ENCODE measurements at places on chromosomes 7 and 10.

GRCh38 chr10:121983852-121984251, 5.1 kb upstream of the TACC2 start:
- no peak for DNase-seq

DNA sequence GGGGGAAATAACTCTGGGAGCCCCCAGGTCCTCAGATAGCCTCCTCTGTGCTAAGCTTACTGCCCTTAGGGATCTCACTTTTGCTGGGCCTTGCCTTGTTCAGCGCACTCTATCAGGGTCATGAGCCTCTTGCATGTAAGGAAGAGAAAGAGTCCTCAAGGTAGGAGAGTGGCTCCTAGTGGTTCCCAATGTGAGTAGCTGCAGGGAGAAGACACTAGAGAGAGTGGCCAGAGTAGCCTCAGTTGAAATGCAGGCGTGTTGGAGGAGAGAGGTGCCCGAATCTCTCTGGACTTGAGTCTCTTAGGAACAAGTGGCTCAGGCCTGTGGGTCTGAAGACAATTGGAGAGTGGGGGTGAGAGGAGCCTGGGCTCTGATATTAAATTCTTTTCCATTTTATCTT, 94.3 kb upstream of the SORCS3 start:
- no peak for DNase-seq

DNA sequence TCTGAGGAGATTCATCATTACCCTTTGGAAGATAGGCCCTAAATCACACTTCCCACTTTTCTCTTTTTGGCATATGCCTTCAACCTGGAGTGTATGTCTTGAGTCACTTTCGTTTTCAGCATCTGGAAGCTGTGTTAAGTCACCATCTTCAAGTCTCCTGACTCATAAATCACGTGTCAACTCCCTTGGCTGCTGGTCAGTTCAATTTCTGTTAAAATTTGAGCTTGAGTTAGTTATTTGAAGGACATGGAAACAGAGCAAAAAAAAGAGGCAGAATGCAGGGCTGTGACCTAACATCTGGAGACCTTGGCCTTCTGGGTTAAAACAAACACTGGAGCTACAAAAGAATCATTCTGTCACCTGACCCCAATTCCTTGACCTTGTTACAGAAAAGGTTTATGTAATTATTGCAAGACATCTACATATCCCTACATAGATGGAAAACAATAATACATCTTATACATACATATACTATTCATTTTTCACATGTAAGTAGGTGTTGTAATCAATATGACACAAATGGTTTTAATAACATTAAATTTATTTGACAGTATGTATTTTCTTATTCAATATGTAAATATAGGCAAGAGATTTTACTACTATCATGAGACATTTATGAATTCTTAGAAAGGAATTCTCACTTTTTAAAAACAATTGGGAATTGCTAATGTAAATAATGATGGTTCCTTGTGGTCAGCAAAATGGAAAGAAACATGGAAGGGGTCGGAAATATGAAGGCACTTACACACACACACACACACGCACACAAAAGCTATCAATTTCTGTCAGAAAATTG, 169.7 kb upstream of the PHYHIPL start:
- no peak for DNase-seq

GRCh38 chr10:31953080-31953479, 24.4 kb upstream of the ARHGAP12 start:
- DNase-seq = no peak

DNA sequence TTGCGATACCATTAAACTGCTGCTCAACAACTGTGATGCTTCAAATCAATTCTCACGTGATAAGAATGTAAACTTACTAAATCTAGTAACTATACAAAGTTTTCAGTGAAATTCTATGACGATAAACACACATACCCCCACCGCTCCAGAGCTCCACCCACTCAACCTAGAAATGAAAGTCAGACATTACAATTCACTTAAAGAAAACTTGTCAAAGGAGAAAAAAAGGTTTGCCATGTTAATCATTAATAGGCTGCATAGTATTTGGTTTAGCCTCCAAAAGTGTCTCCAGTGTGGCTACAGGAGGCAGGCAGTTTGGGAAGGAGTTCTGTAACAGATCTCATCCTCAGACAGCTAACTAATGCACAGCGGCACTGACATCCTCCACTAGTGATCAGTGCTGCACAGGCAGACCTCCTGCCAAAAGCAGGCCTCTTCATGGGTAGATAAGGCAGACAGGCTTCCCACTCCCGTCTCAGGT, 3.1 kb downstream of the HERPUD2 start:
- no peak for DNase-seq

DNA sequence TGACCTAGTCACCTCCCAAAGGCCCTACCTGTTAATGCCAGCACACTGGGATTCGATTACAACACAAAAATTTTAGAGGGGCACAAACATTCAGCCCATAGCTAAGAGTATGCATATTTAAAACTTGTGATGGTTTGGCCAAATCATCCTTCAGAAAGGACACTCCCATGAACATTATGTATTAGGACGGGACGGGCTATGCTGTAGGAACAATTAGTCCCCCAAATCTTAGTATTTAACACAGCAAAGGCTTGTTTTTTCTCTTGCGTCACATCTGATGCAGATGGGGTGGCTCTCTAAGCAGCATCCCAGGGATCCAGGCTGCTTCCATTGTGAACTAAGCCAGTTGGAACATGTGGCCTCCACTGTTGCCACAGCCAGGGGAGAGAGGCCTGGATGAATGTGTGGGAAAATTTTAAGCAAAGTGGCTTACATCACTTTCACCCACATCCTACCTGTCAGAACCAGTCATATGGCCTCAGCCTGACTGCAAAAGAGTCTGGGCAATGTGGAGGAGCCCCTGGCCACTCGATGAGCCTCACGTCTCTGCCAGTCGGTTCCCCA, 26.6 kb downstream of the CHST3 start:
- no peak for DNase-seq

DNA sequence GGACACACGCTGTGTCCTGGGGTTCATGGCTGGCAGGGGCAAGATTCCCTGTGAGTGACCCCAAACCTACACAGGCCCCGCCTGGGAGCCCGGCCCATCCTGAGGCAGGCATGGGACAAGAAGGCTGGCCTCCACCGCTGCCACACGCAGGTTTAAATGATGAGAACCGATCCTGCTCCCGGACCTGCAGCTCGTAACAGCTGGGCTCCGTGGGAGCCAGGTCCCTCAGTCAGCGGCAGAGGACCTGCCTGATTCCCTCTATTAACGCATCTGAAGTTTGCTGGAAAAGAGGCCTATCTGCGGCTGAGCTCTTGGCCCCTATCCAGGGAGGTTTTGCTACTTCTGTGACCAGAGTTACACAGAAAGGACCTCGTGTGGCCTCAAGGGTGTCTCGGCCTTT, 112.3 kb downstream of the VIPR2 start:
- no peak for DNase-seq

GRCh38 chr7:74372511-74373111, 81.1 kb upstream of the GTF2IRD1 start:
- no peak for DNase-seq

GRCh38 chr7:29194206-29194593, 375 bp upstream of the CHN2 start:
- DNase-seq = no peak

DNA sequence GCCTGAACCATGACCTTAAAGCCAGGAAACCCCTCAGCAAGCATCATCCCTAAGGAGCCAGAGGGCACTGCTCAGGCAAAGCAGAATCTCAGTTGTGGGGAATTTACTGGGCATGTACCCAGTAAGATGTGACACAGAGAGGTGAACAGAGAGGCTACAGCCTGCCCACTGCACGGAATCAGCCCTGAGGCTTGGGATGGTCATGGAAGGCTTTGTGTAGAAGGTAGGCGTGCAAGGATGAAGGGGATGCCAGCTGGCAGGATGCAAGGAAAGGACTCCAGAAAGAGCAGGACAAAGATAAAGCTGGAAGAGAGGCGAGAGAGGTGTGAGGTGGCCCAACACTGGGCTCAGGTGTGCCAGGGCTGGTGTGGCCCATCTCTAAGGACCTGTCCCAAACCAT, 2.4 kb upstream of the AIFM2 start:
- DNase-seq = no peak

- DNase-seq = no peak
These were observed 24.6 kb upstream of the BET1 start for GRCh38 chr7:94028768-94029167.

GRCh38 chr10:77577666-77578229, 59.9 kb downstream of the KCNMA1 start:
- DNase-seq = no peak

DNA sequence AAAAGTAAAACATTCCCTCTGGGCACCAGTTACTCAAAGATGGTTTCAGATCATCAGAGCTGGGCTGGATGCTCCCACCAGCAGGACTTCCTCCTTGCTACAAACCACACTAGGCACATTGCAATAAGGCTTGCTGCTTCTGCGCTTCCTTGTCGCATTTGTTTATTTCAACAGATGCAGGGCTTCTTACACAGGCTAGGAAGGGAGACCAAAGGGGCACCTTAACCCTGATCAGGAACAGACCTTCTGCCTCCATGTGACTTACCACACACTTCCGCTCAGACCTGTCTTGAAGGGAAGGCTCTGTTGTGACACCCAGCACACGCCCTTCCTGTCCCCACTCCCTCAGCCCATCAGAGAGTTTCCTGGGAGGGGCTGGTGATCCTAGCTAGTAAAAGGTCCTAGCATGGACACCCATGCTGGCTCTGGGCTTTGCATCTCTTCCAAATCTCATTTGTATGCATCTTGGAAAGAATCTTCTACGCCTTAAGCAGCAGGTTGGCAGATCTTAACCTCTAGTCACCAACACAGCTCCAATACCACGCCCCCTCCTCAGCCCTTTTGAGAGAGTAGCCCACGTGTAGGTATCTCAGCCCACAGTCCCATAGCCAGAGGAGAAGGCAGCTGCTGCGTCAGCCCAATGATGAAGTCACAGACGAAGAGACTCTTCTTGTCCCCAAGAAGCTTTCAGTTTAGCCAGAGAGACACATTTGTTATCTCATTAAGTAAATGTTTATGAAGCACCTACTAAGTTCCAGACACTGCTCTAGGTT, 47.1 kb upstream of the SVIL start:
- peak; percentile 34 for DNase-seq

- DNase-seq = no peak
These were observed 109.1 kb downstream of the POU6F2 start for GRCh38 chr7:39086638-39087360.

DNA sequence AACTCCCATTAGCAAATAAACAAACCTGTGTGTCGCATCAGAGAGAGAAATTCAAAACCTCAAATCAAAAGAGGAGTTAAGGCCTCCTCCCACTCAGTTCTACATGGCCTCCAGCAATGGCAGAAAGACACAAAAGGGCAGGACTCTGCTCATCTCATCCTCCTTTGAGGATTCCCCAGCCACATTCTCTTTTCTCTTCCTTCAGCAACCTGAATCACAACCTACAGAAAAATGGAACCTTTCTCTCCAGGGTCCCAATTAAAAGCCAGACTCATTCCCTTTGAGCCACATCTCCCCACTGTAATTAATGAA, 7.9 kb downstream of the OSBPL3 start:
- DNase-seq = no peak

DNA sequence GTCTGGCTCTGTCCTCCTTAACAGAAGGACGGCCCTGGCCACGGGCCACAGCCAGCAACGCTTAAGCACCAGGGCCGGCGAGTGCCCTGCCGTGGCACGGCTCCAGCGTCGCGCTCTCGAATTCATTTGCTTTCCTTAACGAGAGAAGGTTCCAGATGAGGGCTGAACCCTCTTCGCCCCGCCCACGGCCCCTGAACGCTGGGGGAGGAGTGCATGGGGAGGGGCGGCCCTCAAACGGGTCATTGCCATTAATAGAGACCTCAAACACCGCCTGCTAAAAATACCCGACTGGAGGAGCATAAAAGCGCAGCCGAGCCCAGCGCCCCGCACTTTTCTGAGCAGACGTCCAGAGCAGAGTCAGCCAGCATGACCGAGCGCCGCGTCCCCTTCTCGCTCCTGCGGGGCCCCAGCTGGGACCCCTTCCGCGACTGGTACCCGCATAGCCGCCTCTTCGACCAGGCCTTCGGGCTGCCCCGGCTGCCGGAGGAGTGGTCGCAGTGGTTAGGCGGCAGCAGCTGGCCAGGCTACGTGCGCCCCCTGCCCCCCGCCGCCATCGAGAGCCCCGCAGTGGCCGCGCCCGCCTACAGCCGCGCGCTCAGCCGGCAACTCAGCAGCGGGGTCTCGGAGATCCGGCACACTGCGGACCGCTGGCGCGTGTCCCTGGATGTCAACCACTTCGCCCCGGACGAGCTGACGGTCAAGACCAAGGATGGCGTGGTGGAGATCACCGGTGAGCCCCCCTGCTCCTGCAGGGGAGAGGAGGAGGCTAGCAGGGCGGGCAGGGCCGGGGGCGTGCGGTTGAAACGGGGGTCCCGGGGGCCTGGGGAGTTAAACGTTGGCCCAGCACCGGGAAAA, at the start of gene HSPB1:
Gene HSPB1, plus strand, starts transcription at position 327 of the 855 bp plus-strand sequence. Its CDS starts 40 bp downstream, at position 367.
- DNase-seq = no peak

DNA sequence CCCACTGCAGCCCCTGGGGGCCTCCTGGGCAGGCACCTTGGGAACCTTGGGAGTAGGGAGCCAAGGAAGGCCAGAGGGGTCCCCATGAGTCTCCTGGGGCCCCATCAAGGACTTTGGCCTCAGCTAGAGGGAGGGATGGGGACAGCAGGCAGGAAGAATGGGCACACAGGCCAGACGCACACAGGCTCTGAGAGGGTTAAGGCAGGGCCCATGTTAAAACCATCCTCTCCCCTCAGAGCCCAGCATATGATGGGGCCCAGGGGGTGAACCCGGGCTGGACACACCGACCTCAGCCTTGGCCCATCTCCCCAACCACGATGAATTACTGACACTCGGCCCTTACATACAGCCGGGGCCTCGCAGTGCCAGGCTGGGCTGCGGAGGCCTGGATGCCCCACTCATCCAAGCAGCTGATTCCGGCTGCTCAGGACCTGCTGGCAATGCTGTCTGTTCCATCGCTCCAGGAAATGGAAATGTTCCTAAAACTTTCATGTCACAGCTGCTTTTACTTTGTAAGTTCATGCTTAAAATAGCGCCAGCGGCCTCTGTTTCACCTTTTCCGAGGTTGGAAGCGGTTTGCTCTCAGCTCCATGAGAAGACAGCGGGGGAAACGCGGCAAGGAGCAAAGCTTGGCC, 17.3 kb upstream of the INPP5A start:
- DNase-seq = no peak

DNA sequence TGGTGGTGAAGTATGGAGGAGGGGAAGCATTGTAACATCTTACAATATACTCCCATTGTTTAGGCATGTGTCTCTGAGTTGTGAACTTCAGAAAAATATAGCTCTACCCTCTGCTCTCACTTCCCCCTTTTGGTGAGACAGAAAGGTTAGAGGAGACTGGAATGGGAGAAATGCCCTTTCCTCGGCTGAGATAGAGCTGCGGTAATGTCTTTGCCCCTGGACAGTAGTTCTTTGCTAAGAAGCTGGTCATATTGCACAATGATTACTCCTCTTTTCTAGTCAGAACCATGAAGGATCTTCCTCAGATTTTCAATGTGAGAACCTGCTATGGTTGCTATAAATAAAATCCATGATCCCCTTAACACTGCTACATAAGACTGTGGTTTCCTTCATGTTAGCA, 171.0 kb downstream of the SEM1 start:
- DNase-seq = no peak

- no peak for DNase-seq
These were observed 170.4 kb downstream of the ZNF438 start for GRCh38 chr10:30861221-30861620.

- DNase-seq = no peak
These were observed 33.5 kb downstream of the REEP3 start for GRCh38 chr10:63554657-63555056.

GRCh38 chr7:113652501-113652900, 266.3 kb downstream of the PPP1R3A start:
- no peak for DNase-seq

- no peak for DNase-seq
These were observed 266.1 kb upstream of the CSTF2T start for GRCh38 chr10:51965451-51965850.

All from activated naive CD4-positive, alpha-beta T cell (primary cell).